ENCODE measurements at places on chromosomes 16 and 17. TPM values are rescaled to one million over a fixed set of nuclear protein-coding genes. Genes with fewer than 3 reads are reported as not detected.

ANKRD13B gene
- total RNA-seq, result 2.8 TPM

GRCh38 chr16:2223942-2224486 is 623 bp downstream of the E4F1 start:
- peak; percentile 48 for DNase-seq

DNA sequence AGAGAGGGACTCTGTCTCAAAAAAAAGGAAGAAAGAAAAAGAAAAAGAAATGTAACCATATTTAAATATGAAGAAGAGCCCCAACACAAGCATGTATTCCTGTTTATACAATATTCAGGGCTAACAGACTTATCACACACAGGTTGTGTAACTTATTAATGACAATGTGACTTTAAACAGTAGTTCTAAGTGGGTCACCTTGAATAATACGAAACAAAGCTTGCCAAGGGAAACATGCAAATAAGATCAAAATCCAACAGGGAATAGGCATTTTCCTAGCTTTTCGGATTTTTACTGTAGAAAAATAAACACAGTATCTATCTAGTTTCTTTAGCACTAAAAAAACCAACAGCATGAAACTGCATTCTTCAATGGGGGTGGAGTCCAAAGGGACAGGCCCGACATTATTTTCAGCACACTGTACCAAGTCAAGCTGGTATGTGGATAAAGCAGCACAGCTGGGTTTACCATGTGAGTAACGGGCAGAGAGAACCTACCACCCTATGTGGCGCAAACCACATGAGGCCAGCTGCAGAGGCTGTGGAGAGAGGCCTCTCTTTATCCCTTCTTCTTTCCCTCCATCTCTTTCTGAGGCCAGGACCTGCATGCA is 45.3 kb downstream of the TOM1L2 start:
- no peak for DNase-seq

TEKT5 gene
- 0.07 TPM for total RNA-seq

HSD11B2 gene
- total RNA-seq, result 1.6 TPM

GRCh38 chr17:29619251-29619650 is 3.5 kb downstream of the CORO6 start:
- DNase-seq, result peak; percentile 57

GRCh38 chr17:50690887-50691549 is 16.7 kb downstream of the ANKRD40 start:
- no peak for DNase-seq

DNA sequence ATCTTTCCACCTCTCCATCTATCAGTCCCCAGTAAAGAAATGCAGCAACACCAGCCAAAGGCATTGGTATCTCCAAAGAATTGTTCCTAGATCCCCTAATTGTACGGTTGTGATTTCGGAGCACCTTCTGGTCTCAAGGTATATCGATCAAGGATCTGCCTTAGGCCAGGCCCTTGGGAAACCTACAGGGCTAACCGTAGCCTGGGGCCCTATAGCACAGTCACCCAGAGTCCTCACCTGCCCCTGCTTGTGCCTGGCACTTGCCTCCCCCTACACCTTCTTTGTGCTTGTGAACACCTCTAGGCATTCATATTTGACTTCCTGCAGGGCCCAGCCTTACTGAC is 16.8 kb upstream of the AURKB start:
- no peak for DNase-seq

DNA sequence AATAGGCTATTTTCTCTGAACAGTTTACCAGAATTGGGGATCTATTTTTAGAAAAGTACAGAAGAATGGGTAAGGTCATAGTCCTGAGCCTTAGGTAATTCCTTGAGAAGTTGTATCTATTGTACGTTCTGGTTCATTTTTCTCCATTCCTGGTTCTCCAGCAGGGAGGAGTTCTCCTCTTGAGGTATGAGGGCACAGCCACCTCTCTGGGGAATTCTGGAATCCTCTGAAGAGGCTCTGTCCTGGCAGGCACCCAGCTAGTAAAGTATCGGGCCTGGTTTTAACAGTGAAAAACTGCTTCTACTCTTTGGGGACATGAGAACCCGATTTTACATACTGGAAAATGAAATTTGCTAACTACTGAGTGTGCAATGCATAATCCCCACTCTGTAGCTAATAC is 19.6 kb upstream of the PMFBP1 start:
- DNase-seq, result no peak

DNA sequence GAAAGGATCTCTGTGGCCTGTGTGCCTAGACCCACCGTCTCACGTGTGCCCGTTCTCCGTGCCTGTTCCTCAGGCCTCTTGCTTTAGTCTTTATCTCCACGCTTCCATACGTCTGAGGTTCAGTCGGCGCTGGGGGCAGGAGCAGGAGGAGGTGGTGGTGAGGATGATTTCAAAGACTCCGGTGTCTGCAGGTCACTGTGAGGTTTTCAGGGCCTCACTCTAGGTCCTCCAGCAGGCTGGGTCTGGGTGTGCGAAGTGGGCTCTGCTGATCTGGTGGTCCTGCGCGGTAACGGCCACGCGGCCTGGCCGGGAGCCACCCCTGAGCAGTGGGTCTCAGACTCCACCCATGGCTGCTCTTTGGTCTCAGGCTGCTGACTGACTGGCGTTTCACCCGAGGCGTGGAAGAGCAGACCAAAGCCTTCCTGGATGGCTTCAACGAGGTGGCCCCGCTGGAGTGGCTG is 14.4 kb upstream of the CLEC18A start:
- no peak for DNase-seq

GRCh38 chr16:69861292-69862030 is 89.7 kb upstream of the CLEC18A start:
- no peak for DNase-seq

DNA sequence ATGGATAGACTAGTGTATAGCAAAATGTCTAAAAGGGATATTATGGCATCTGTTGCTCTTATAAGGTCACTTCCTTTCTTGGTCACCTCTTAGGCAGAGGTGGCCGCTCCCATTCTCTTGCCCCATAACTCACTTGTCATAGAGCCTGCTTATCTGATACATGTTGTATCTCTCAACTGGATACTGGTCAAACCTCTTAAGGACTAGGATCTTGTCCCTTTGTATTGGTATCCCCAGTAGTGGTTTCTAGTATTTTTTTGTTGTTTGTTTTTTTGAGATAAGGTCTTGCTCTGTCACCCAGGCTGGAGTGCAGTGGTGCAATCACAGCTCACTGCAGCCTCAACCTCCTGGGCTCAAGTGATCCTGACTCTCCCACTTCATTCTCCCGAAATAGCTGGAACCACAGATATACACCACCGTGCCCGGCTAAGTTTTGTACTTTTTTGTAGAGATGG is 27.0 kb downstream of the ZSWIM7 start:
- DNase-seq, result no peak

- DNase-seq, result no peak
These were observed 18.9 kb downstream of the COG1 start for GRCh38 chr17:73211745-73212144.

DNA sequence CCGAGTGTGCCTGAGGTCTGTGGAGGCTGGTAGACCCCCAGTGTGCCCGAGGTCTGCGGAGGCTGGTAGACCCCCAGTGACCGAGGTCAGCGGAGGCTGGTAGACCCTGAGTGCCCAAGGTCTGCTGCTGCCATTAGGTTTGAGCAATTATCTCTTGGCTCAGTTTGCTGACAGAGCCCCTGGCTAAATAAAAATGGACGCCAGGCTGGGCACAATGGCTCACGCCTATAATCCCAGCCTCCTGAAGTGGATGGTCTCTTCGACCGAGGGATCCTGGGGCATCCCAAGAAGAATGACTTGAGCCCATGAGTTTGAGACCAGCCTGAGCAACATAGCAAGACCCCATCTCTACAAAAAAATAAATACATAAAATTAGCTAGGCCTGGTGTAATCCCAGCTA is 98.7 kb upstream of the ZNF469 start:
- DNase-seq, result no peak

- no peak for DNase-seq
These were observed 4.1 kb downstream of the CISD3 start for GRCh38 chr17:38733982-38734973.

CCL8 gene
- not detected for total RNA-seq

HEATR9 gene
- not detected for total RNA-seq

CRISPLD2 gene
- total RNA-seq, result 0.50 TPM

DNA sequence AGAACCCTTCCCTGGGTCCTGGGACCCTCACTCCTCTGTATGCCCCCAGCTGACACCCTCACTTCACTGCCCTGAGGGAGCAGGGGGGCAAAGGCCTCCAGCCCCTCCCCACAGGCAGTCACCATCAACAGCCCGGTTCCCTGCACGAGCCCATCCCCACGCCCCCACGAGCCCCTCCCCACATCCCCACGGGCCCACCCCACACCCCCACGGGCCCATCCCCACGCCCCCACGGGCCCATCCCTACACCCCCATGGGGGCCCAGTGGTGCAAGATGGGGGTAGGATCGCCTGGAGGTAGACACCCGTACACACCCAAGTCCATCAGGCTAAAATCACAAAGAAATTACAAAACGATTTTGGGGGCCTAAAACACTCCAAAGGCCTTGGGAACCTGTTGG is 42.3 kb downstream of the LMF1 start:
- DNase-seq, result no peak

DNA sequence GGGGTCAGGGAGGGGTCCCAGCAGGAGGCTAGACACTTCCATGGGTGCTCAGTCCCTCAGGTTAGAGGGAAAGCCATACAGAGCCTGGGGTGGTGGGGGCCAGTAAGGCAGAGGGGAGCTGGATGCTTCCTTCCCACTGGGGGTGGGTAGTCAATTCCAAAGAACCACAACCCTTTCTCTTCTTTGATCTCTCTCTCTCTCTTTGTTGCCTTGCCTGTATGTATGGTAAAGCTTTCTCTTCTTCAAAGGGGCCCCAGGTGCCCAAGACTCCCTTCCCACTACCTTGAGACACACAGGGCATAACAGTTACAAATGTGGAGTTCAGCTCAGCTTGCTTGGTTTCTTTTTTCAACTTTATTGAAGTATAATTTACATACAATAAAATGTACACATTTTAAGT is 30.5 kb upstream of the C1QL1 start:
- DNase-seq, result no peak

GRCh38 chr17:4881761-4882555 is 17.4 kb upstream of the C17orf107 start:
- peak; percentile 79 for DNase-seq

DNA sequence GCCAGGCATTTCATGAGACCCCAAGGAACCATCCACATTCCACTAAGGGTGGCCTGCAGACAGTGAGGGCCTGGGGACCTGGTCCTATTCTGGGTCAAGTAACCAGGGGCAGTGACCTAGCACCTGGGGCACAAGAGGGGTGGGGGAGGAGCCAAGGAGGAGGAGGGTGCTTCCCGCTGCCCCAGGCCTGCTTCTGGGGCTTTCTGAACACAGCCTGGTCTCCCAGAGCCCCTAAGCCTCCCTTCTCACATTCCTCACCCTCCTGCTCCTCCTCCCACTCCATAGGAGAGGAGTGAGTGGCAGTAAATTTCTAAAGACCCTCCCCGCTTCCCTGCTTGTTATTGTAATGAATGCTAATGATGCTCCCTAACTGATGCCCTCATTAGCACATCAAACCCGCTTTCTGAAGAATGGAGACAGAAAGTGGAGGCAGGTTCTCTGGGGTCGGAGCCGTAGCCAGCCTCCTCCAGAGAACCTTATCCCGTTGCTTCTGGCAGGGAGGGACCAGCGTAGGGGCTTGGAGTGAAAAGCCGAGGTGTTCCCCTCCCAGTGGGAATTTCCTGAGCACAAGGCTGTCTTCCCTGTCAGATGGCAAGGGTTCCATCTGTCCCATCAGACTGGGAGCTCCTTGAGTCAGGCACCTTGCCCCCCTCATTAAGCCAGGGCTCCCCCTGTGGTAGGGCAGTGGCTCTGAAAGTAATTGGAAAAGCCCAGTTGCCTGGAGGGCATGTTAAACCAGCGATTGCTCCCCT is 3.7 kb upstream of the SRCIN1 start:
- peak; percentile 71 for DNase-seq

RAC3 gene
- total RNA-seq, result 31.6 TPM

DNA sequence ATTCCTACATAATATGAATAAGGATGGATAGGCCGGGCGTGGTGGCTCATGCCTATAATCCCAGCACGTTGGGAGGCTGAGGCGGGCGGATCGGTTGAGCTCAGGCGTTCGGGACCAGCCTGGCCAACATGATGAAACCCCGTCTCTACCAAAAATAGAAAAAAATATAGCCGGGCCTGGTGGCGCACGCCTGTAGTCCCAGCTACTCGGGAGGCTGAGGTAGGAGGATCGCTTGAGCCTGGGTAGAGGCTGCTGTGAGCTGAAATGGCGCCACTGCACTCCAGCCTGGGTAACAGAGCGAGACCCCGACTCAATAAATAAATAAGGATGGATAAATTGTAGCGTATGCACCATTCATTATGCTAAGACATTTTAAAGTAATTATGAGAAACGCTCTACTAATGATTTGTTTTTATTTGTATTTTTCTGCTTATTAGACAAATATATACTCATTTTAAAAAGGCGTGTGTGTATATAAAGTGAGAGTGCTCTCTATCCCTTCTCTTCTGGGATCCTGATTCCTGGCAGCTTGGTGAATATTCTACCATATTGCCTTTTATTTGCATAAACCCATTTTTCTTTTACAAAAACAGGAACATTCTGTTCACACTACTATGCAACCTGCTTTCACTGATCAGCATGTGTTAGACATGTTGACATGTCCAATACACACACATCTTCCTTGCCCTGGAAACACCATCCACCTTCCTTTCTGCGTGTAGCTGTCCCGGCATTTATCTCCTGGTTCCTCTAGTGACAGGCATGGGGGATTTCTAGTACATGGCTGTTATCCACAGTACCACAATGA is 26.4 kb downstream of the DDX19A start:
- no peak for DNase-seq
